Breast epithelium (tissue), 4 donors: ENCODE measurements at places on chromosomes 13 and 19. TPM values are rescaled to one million over a fixed set of nuclear protein-coding genes. Genes with fewer than 3 reads are reported as not detected.
A peak's percentile ranks its signal among the peaks of the same experiment; 100 is the strongest.

Gene ATP5F1D
- 64.9 TPM for total RNA-seq

GRCh38 chr19:58067240-58067912 lies 8.3 kb downstream of the ZNF135 start:
- DNase-seq = no peak
- H3K4me3 ChIP-seq = no peak overlapping the region
- no peak overlapping the region for H3K27ac ChIP-seq
- H3K27me3 ChIP-seq = no peaks in the 10 kb centered on the region
- no peaks in the 10 kb centered on the region for H3K4me1 ChIP-seq

Gene DYRK1B
- 6.2 TPM for total RNA-seq

Gene FGF14
- total RNA-seq = 0.29 TPM

- H3K27me3 ChIP-seq = no peaks in the 10 kb centered on the region
- DNase-seq = peak; percentile 45
- peaks cover 8% of the 10 kb centered on the region for H3K4me1 ChIP-seq
- H3K36me3 ChIP-seq = no peaks in the 10 kb centered on the region
These were observed 23.3 kb upstream of the CCNP start for GRCh38 chr19:40249781-40250180.

GRCh38 chr13:51122868-51123566 lies 11.9 kb upstream of the C13orf42 start:
- no peak overlapping the region for H3K27ac ChIP-seq
- no peaks in the 10 kb centered on the region for H3K27me3 ChIP-seq
- DNase-seq = no peak
- no peak overlapping the region for H3K4me3 ChIP-seq
- no peaks in the 10 kb centered on the region for H3K4me1 ChIP-seq

Gene PSG1
- total RNA-seq = not detected

DNA sequence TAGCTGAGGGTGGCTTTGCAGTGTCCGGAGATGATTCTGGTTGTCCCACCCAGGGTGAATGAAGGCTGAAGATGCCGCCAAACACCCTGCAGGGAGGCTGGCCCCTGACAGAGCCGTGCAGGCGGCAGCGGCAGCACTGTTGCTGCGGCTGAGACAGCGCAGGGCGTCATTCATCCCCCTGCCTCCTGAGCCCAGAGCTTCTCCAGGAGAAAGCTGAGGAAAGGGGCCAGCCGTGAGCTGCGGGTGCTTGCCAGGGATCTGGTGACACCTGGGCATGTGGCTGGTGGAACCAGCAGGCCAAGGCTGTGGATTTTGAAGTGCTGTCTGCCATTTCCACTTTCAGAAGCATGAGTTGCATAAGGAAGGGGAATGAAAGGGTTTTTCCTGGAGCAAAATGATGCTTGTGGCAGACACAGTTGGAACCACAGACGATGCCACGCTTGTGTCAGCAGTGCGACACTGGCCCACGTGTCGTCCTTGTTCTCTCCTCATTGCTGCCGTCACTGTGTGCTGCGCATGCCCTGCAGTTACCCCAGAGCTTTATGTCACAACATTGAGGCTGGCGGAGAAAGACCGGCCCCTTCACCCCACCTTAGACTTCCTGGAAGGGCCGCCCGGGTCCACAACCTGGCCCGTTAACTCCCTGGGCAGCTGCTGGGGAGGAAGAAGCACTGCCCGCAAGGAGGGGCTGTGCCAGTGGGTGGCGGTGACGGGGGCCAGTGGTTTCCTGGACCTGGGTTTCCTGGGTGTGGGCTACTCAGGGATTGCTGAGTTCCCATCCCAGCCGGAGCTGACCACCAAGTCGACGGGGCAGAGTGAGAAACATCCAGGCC lies 22.7 kb downstream of the TFDP1 start:
- no peak overlapping the region for H3K4me3 ChIP-seq
- H3K27me3 ChIP-seq = no peaks in the 10 kb centered on the region
- DNase-seq = no peak
- no peaks in the 10 kb centered on the region for H3K36me3 ChIP-seq

GRCh38 chr19:30229525-30230174 lies 142.5 kb upstream of the ZNF536 start:
- peaks cover 11% of the 10 kb centered on the region for H3K4me1 ChIP-seq
- no peak overlapping the region for H3K27ac ChIP-seq
- H3K27me3 ChIP-seq = peaks cover 76% of the 10 kb centered on the region
- no peaks in the 10 kb centered on the region for H3K36me3 ChIP-seq
- no peak for DNase-seq

DNA sequence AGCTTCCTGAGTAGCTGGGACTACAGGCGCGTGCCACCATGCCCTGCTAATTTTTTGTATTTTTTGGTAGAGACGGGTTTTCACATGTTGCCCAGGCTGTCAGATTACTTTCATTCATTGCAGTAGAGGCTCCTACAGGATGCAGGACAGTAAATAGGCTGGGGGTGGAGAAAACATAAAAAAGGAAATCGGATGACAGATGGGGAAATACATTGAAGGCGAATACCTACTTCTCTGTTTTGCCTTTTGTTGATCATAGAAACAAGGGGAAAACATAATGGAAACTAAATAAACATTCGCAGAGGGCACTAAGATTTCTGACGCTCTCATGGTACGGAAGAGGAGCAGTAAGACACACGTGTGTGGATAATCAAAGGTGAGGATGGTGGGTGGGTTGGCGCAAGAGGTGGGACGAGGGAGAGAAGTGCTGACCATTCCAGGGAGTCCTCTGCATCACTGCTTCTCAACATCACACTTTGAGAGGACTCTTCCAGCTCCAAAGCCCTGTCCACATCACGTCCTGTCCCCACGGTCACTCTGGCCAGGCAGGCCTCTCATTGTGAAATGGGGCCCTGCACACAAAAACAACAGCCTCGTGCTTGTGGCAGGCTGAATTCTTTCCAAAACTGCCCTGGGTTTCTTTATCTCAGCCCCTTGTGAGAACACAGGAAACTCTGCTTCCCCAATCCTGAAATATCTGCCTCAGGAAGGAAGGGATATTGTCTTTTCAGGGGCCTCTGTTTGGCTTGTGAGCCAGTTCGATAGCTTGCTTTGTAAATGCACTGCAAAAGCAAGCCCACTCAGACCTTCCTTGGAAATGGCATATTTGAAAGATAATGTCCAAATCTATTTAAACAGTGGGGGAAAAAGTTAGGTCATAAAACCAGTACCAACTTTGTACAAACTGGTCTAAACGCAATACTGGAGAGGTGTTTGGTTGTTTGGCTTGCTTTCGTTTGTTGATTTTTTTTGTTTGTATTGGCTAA lies 188.5 kb downstream of the FOXO1 start:
- no peaks in the 10 kb centered on the region for H3K27me3 ChIP-seq
- no peak overlapping the region for H3K4me3 ChIP-seq
- no peaks in the 10 kb centered on the region for H3K4me1 ChIP-seq
- H3K36me3 ChIP-seq = no peaks in the 10 kb centered on the region
- H3K27ac ChIP-seq = peak overlapping the region; percentile 10

- no peak overlapping the region for H3K4me3 ChIP-seq
- no peaks in the 10 kb centered on the region for H3K27me3 ChIP-seq
- no peaks in the 10 kb centered on the region for H3K4me1 ChIP-seq
- no peak overlapping the region for H3K27ac ChIP-seq
- no peak for DNase-seq
- no peaks in the 10 kb centered on the region for H3K36me3 ChIP-seq
These were observed 32.0 kb upstream of the ITM2B start for GRCh38 chr13:48201044-48201443.

DNA sequence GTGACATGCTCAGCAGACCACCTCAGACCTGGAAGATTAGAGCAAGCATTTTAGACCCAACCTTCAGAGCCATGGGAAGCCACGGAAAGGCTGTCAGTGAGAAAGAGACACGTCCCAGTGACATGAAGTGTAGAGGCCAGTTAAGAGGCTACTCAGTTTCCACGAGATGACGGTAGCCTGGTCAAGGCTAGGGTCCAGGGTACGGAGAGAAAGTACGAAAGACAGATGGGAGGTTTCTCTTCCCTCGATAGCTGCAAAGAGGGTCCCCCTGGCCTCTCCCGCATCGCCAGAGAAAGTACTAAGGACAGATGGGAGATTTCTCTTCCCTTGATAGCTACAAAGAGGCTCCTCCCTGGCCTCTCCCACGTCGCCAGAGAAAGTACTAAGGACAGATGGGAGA lies 8.6 kb downstream of the ZSCAN5A start:
- no peaks in the 10 kb centered on the region for H3K4me1 ChIP-seq
- no peak for DNase-seq
- H3K4me3 ChIP-seq = no peak overlapping the region
- no peaks in the 10 kb centered on the region for H3K27me3 ChIP-seq
- H3K27ac ChIP-seq = no peak overlapping the region

Gene DNAAF3
- not detected for total RNA-seq

Gene FAM187B
- 0.44 TPM for total RNA-seq

Gene SYNGR4
- not detected for total RNA-seq

DNA sequence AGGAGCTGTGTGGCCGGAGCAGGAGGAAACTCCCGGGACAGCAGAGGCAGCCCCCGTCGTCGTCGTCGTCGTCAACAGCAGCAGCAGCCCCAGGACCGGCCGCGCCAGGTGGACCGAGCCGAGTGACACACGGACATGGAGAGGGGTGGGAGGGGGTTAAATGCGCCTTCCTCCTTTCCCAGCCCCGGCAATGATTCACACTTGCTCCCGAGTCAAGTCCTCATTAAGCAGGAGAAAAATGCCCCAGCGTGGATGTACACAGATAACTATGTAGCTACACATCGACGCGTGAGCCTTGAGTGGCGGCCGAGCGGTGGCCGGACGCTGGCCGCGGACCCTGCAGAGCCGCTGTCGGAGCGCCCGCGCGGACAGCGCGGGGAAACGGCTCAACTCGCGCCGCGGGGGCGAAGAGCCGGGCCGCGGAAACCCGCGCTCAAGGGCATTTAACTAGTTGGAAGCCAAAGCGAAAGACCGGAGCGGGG lies 645 bp downstream of the UBL3 start:
- H3K36me3 ChIP-seq = no peaks in the 10 kb centered on the region
- peak overlapping the region; percentile 94 for H3K4me3 ChIP-seq
- DNase-seq = peak; percentile 66
- peak overlapping the region; percentile 100 for H3K27ac ChIP-seq

- no peaks in the 10 kb centered on the region for H3K27me3 ChIP-seq
- no peaks in the 10 kb centered on the region for H3K36me3 ChIP-seq
- no peaks in the 10 kb centered on the region for H3K4me1 ChIP-seq
These were observed 64.0 kb upstream of the ZNF681 start for GRCh38 chr19:23822735-23823134.

Gene UPK1A
- total RNA-seq = not detected
